ENCODE measurements at places on chromosomes 13 and 19.

- no peak for DNase-seq
Measured at GRCh38 chr13:67062160-67062559, 168.0 kb downstream of the PCDH9 start.

- DNase-seq = no peak
Measured at GRCh38 chr13:79895416-79895815, 414.5 kb downstream of the NDFIP2 start.

GRCh38 chr19:41405776-41406175 lies 8.2 kb downstream of the BCKDHA start:
- DNase-seq = no peak

DNA sequence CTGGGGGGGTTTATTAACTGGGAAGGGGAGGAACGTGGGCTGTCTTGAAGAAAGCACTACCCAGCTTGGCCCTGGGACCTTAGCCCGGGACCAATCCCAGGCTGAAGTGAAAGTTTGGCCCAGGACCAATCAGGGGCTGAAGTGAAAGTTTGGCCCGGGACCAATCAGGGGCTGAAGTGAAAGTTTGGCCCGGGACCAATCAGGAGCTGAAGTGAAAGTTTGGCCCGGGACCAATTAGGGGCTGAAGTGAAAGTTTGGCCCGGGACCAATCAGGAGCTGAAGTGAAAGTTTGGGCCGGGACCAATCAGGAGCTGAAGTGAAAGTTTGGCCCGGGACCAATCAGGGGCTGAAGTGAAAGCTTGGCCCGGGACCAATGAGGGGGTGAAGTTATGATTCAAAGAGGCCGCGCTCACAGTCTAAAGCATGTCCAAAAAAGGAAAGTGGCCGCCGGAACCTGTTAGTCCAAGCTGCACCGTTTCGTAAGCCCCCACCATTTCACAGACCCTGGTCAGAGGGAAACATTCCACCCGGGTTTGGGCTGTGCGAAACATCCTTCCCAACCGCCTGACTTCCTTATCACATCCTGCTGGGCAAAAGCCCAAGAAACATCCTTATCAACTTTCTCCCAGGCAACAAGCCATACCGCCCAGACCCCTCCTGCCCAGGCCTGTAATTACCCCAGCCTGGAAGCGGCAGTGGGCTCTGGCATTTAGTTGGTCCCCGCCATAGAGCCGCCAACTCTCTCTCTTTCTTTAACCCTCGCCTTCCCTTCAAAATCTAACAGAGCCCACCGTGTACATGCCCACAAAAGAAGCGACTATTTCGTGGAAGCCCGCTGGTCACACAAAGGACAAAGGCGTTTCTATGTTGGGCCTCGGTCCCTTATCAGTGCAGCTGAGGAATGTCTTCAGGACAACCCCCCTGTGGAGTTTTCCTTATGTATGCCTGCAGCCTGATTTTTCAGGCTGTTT lies 1.1 kb downstream of the ZNF850 start:
- no peak for DNase-seq

- no peak for DNase-seq
Measured at GRCh38 chr13:106369858-106370257, 165.6 kb downstream of the EFNB2 start.

- DNase-seq = no peak
Measured at GRCh38 chr19:18502638-18503294, 19.1 kb downstream of the ELL start.

- DNase-seq = no peak
Measured at GRCh38 chr19:42271045-42271419, 2.0 kb downstream of the CIC start.

DNA sequence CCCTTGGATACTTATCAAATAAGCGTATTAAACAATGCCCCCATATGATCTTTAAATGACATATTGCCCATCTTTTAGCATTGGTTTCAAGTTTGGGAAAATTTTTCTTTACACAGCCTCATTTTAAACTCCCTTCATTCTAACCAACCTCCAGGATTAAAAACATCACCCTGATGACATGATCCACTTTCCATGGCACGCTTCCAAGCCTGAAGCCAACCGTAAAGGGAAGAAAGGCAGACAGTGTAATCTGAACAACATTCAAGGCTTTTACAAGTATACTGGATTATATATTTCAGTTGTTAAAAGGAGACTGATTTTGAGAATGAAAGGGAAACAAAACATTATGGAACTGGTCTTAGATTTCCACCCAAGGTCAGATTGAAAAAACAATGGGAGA lies 1721.9 kb downstream of the OLFM4 start:
- no peak for DNase-seq

DNA sequence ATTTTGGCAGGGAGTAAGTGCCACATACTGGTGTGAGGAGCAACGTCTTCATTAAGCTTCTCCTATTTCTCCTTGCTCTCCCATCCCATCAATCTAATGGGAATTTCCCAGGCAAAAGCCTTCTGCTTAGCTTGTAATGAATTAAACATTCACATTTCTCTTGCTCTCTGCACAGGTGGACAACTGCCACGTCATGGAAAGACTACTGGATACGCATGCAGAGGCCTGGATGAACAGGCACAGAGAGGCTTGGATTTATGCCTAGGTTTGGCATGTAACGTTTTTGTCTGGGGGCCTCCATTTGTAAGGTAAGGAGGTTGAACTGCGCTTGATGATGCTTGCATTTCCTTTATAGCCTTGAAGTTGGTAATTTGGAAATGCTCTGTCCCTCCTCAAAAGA lies 374.8 kb downstream of the KLF12 start:
- DNase-seq = no peak

GRCh38 chr13:25762795-25763377 lies 288.9 kb downstream of the SHISA2 start:
- DNase-seq = no peak

DNA sequence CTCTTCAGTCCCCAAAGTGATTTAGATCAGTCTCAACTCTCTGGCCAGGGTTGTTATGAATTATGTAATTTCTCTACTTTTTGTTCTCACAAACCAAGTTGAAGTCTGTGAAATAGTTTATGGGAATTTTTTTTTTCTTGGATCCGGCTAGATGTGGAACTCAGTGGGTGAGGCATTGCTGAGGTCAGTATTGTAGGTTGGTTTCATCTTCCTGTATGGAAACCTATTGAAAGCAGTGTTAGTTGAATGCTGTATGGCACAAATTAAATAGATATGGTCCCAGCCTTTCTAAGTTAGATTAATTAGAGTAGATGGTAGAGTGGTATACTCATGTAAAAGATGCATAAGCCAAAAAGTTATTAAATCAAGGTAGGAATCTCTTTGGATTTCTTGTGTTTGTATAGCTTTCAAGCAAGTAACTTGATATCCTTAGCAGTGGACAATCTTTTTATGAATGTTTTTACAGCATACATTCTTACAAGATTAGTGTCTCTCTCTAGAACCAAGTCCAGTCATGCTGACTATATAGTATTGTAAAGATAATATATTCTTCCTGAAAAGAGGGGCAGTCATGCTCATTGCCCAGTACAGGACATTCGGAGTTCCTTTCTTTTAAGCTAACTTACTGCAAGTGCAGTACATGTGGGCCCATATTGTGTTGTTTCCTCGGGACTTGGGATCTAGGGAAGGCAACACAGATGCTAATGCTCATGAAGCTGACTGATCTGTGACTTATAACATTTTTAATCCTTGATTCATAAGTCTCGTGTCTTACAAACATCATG lies 2541.1 kb downstream of the PCDH9 start:
- DNase-seq = no peak

GRCh38 chr13:70841240-70842061 lies 733.2 kb upstream of the KLHL1 start:
- DNase-seq = no peak

GRCh38 chr13:98213354-98213753 lies 36.3 kb upstream of the RNF113B start:
- no peak for DNase-seq

- peak; percentile 17 for DNase-seq
Measured at GRCh38 chr19:15469513-15470297, 5.4 kb upstream of the RASAL3 start.

GRCh38 chr19:46551164-46551563 lies 50.0 kb upstream of the CALM3 start:
- DNase-seq = no peak

DNA sequence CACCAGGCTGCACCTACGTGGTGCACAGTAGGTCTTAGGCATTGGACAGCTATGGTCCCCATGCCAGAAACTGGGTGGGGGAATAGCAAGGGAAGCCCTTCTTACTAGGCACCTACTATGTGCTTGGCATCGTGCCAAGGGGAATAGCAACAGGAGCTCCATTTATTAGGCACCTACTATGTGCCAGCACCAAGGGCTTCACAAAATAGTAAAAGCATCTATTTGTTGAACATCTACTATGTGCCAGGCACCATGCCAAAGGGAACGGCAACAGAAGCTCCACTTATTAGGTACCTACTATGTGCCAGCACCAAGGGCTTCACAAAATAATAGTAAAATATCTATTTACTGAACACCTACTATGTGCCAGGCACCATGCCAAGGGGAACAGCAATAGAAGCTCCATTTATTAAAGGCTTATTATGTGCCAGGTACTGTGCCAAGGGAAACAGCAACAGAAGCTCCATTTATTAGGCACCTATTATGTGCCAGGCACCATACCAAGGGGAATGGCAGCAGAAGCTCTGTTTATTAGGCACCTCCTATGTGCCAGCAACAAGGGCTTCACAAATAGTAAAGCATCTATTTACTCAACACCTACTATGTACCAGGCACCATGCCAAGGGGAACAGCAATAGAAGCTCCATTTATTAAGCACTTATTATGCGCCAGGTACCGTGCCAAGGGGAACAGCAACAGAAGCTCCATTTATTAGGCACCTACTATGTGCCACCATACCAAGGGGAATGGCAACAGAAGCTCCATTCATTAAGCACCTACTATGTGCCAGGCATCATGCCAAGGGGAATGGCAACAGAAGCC lies 108.5 kb downstream of the PTPRS start:
- no peak for DNase-seq

- no peak for DNase-seq
Measured at GRCh38 chr19:7781157-7781556, 18.1 kb downstream of the CLEC4M start.

DNA sequence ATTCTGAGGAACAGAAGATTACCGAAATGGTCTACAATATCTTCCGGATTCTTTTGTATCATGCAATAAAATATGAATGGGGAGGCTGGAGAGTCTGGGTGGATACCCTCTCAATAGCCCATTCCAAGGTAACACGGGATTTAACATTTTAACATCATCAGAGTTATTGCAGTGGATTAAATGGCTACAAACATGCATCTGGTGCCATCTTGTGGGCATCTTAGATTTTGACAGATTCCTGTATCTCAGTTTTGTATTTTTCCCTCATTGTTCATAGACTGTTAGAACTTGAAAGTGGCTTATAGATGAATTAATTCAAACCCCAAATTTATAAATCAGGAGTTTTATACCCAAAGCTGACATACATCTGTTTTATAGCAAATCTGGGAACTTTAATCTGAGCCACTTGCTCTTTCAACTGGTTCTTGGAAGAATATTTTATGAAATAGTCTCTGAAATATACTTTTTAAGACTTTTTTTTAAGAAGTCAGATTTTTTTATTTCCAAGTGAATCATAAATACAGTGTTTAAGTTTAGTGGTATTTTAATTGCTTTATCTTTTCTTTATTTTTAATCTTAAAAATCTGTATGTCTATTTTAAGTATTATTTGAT lies 215.2 kb downstream of the NBEA start:
- DNase-seq = no peak

DNA sequence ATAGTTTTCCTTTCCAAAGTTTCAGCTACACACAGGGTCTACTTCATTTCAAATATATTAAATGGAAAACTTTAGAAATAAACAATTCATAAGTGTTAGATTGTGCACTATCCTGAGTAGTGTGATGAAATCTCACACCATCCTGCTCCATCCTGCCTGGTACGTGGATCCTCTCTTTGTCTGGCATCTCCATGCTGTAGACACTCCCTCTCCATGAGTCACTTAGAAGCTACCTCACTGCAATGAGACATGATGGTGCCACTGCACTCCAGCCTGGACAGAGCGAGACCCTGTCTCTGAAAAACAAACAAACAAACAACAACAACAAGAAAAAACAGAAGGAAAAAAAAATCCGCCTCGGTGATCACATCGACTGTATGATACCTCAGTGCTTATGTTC lies 191.8 kb downstream of the PCCA start:
- DNase-seq = no peak

DNA sequence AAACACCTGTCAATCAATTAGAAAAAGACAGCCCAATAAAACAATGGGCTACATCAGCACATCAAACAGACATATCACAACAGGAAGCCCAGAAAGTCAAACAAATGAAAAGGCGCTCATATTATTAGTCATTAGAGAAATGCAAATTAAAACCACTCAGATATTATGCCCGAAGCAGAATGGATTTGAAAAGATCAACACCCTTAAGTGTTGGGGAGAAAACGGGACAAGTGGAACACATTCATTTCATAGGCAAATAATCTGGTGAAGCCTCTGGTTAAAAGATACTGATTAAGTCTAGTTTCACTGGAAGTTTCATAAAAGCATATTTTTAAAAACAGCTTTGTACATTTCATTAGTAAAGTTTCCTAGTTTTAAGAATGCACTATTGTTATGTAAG lies 17.4 kb downstream of the NLRP9 start:
- DNase-seq = no peak

GRCh38 chr13:99564386-99564785 lies 63.1 kb downstream of the TM9SF2 start:
- DNase-seq = no peak

DNA sequence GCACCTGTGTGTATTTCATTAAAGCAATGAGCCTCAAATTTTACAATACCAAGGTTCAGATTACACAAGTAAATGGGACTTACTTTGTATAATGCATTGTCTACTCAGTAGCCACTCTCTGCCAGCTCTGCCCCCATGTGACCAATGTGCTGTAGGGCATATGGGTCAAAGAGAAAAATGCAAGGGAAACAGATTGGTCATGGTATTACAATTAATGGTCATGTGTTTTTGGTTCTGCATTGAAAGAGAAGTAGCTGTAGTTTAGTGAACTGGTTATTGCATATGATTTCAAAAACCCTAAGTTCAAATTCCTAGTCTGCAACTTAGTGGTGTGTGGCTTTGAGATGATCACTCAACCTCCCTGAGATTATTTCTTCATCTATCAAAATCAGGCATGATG lies 545.4 kb downstream of the SUCLA2 start:
- DNase-seq = no peak

GRCh38 chr19:10797078-10797477 lies 38.9 kb downstream of the TMED1 start:
- DNase-seq = peak; percentile 53

GRCh38 chr13:71801165-71801760 lies 65.7 kb downstream of the DACH1 start:
- DNase-seq = no peak

- no peak for DNase-seq
Measured at GRCh38 chr13:93872376-93872775, 607.1 kb downstream of the DCT start.

GRCh38 chr13:100976993-100977392 lies 302.4 kb upstream of the TMTC4 start:
- DNase-seq = no peak

GRCh38 chr19:1084024-1084868 lies 10.9 kb downstream of the POLR2E start:
- DNase-seq = no peak

GRCh38 chr13:112750570-112750969 lies 60.7 kb downstream of the ATP11A start:
- no peak for DNase-seq

All from T-helper 9 cell (primary cell).